ENCODE measurements at places on chromosomes 1 and 21.

DNA sequence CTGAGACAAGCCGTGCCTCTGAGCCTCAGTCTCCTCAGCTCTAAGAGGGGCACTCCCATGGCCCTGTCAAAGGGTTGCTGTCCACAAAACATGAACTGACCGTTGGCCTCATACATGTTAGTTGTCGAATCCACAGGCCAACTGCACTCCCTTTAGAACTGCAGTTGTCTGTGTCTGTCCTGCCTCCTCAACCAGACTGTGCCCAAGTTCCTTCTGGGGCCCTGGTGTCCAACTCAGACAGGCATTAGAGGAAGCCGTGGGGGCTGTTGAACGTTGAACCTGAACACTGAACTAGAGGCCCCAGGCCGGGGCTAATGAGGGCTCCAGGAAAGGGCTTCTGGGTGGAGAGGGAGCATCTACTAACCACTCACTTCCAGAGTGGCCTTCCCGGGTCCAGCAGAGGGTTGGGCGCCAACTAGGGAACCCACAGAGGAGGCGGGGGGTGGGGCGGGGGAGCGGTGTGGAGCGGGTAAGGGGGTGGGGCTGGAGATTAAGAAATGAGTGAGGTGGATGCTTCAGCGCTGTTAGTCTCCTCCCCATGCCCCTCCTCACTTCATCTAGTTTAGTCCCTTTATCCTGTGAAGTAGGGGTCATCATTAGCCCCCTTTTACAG lies at the start of gene RAB42:
RAB42 (plus strand) TSS at position 558 of the 613 bp plus-strand sequence. CDS start 247 bp downstream, outside the sequence.
- DNase-seq = peak; percentile 45

- DNase-seq = no peak
These were observed 1639.3 kb downstream of the MRPL39 start for GRCh38 chr21:23968008-23968407.

DNA sequence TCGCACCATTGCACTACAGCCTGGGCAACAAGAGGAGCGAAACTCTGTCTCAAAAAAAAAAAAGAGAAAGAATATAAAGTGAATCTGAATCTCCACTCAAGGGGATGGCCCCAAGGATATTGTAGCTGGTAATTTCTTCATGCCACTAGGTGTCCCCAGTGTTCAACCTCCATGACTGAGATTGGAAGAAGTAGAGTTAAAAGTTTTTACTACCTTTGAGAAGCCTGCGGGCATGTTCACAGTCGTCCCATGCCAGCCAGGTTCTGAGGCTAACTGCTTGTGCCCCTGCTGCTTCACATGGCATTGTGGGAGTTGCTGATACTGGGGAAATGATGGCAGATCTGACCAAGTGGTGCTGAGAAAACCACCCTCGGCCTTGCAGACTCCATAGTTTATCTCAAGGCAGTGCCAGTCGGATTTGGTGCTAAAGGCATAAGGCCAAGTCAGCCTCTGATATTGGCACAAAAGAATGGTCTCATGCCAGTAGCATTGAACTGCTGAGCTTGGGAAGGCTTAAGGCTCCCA lies 10.8 kb upstream of the SHISA4 start:
- DNase-seq = peak; percentile 73

DNA sequence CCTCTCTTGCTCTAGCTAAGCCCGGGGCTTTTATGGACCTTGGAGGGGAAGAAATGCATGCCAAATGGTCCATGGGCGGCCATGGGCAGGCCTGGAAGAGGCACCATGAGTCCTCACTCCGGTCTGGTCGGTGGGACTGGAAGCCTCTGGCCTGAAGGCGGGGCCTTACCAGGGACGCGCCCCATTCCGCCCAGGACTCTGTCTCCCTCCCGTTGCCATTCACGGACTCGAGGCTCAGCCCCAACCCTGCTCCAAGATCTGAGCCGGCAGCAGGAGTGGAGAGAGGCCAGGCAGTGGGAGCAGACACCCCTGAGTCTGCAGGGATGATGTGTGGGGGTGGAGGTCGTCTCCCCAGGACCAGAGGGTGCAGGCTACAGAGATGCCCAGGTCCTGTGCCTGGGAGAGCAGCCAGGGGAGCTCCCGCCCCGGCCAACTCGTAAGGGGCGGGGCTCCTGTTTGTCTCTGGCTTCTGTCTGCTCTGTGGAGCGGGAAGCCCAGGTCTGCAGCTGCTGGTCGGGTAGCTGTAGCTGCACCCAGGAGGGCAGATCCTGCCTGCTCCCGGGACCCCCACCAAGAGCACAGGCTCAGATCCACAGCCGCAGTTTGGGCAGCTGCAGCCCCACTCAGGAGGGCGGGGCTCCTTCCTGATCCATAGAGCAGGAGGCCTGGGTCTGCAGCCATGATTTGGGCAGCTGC lies 8.3 kb upstream of the KANK4 start:
- DNase-seq = no peak
